Muscle of leg (tissue), 16 donors: ENCODE measurements at places on chromosomes 11 and 22.

DNA sequence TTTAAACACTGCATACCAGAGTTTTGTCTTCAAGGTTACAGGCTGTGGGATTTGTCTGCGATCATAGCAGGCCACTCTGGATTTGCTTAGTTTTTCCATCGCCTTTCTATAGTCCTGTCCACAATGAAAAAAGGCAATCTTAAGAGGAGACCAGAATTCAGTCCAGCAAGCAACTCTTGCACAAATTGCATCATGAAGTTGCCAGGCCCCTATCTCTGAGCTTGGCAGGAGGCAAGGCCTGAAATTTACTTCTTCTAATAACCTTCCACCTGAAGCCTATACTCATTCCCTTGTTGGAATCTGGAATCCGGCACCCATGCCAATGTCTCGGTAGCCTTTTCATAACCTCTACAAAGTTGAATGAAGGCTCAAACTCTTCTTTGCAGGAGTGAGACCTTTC is 100.1 kb downstream of the NAV2 start:
- no peak for DNase-seq

DNA sequence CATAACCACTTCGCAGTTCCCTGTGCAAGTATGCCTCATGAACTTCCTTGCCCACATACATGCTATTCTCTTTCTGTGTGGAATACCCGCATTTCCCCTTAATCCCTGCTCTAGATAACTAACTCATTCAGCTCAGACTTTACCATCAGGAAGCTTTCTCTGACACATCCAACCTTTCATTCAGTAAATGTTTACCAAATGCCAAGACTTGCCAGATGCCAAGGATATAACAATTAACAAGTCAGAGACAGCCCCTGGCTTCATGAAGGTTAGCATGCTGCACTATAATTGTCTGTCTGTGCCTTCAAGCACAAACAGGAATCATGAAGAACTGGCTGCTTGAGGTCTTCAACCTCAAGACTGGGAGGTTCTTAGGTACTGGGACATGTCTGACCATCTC is 71.2 kb upstream of the GDPD4 start:
- DNase-seq: no peak

GRCh38 chr11:134340354-134340964 is 8.7 kb downstream of the GLB1L2 start:
- DNase-seq: no peak

DNA sequence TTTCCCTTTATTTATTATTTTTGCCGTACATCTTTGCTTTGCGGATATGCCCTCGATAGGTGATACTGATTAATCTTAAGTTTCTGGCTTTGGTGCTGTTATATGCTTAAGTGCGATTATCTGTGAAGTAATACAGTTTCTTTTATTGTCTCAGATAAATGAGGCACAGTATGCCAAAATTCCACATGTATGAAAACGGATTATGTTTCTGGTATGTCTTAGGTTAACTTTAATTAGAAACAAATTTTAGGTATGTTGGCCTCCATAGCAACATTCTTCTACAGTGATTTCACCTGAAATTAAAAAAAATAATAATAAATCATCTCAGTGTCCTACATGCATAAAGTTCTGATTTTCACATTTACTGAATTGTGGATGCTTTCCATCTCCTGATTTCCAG is 119.2 kb downstream of the ARHGAP42 start:
- no peak for DNase-seq

- peak; percentile 89 for DNase-seq
These were observed 247.8 kb upstream of the ZC3H12C start for GRCh38 chr11:109845437-109845836.

DNA sequence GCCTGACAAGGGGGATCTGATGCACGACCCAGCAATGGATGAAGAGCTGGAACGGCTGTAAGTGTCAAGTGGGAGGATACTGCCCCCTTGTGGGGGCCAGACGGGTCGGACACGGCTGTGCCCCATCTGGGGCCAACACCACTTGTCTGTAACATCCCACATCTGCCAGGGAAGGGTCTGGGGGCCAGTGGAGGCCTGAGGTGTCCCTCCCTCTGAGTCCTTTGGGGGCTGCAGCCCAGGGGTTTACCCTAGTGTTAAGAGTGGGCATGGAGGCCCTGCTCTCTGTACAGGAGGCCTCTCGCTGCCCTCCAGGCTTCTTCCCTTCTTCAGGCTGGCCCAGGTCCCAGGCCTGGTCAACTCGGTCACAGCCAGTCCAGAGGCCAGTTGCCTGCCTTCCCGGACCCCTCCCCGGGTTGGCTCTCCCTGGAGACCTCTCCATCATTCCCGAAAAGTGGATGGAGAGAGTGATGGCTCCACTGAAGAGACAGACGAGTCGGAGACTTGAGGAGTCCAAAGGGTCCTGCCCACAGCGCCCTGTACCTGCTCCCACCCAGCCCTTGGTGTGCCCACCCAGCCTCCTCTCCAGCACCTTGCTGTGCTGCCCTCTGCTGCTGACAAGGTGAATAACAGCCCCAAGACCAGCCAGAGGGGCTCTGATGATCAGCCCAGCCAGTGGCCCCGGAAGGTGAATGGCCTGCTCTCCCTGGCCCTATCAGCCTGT is 15.4 kb downstream of the ARFGAP2 start:
- DNase-seq: peak; percentile 83

DNA sequence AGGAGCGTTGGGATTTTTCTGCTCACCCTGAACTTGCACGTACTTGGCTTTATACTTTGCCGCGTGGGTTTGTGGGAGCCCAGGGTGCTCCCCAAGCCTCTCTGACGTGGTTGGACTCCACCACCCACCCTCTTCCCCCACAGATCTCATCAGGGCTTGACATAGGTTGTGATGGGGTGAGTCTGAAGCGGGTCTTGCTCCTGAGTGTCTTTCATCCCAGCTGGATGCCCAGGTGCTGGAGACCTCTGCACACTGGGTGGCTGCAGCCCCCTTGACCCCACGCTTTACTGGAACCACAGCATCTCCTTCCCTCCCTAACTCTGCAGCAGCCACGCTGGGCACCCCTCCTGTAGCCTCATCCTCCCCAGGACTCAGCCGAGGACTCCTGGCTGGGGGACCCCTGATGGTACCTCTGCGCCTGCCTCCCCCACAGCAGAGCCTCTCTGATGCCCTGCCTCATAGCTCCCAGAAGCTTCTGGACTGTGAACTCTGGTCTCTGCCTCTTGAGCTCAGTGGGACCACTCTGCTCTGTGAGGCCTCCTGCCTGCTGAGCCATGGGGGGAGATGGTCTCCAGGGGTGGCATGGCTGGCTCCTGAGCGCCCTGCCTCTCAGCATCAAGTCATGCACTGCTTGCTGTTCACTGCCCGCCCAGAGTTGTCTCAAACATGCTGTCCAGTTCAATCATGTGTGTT is 45.2 kb downstream of the MYEOV start:
- DNase-seq: no peak

- DNase-seq: no peak
These were observed 8.1 kb upstream of the NEU3 start for GRCh38 chr11:74980634-74981033.

GRCh38 chr11:44205352-44205751 is 104.6 kb downstream of the ALX4 start:
- DNase-seq: no peak

GRCh38 chr22:37401401-37402183 is 25.7 kb downstream of the ELFN2 start:
- peak; percentile 79 for DNase-seq

DNA sequence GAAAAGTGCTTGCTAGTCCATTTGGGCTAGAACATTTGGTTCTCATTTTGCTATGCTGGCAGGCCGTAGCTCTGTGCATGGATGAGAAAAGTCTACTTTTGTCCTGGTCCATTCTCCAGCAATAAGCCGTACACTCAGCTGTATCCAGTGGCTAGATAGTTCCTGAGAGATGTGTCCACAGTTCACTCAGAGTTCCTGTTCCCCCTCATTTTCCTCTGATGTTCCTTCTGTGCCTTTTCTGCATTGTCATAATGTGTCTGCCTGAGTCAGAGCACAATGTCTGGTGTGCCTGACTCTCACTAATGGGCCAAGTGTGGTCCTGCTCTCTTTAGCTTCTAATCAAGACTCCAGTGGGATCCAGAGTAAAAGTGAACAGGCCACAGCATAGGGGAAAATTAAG is 215.7 kb upstream of the CTSC start:
- DNase-seq: no peak

GRCh38 chr11:370070-370941 is 1.0 kb downstream of the B4GALNT4 start:
- peak; percentile 42 for DNase-seq

GRCh38 chr11:76685237-76685636 is 14.7 kb upstream of the LRRC32 start:
- no peak for DNase-seq

GRCh38 chr22:33741025-33741424 is 179.3 kb downstream of the LARGE1 start:
- no peak for DNase-seq

DNA sequence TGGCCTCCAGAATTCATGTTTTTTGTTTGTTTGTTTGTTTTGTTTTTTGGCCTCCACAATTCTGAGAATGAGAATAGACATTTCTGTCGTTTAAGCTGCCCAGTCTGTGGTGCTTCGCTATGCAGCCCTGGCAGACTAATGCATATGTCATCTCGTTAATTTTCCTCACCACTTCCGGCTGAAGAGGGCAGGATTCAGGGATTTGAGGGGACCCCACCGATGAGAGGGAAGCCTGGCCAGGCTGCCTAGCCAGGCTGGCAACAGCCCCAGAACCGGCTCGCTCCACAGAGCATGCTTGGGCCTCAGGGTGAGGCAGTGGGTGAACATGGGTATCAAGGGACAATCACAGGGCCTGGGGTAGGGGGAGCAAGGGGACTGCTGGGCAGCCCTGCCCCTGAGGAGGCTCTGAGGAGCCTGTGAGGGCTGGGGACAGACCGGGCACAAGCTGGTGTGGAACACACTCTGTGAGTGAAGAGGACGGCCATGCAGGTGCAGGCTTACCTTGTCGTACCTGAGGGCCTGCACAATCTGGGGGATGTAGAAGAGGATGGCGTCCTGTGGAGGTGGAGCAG is 47.8 kb upstream of the SERPIND1 start:
- DNase-seq: no peak

GRCh38 chr11:129316781-129317180 is 58.9 kb upstream of the BARX2 start:
- DNase-seq: no peak

- no peak for DNase-seq
These were observed 2.2 kb downstream of the MLC1 start for GRCh38 chr22:50082961-50083461.

GRCh38 chr11:86444981-86445380 is 70.3 kb downstream of the CCDC81 start:
- no peak for DNase-seq

DNA sequence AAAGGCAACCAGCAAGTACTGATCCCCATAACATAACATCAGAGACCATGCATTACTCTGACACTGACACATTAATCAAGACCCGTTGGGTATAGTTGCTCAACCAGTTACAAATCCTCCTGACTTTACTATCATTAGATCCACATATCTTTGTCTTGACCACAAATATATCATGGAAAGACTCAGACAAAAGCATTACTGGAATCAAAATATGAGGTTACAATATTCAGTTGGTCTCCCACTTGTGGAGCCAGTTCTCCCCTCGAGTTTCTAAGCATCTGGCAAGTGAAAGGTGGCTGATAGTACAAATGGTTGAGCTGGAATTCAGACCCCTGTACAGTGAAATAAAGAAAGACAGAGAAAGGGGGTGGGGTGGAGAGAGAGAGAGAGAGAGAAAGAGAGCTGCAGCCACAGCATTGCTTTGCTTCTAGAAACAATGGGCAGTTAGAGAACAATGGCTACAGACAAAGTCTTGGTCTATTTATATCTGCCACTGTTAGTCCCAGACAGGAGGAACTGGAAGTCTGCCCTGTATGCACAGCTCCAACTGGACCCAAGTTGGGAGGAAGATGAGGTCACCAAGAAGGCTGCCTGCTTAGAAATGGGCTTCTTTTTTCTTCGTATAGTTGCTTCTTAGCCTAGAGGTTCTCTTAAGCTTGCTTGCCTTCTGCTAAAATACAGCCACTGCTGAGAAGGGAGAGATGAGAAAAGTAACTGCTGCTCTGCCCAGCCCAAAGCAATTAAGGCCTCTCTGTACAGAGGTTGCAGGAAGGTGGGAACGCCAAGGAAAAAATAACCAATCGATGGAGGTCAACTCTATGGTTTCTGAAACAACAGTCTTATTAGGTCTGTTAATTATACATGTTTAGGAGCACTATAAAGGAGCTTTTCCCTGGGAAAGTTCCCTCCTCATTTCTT is 85.5 kb downstream of the ETS1 start:
- DNase-seq: peak; percentile 91

GRCh38 chr22:32617271-32617670 is 142.7 kb downstream of the FBXO7 start:
- peak; percentile 62 for DNase-seq

- no peak for DNase-seq
These were observed 5.3 kb downstream of the NLRP6 start for GRCh38 chr11:283405-284104.

DNA sequence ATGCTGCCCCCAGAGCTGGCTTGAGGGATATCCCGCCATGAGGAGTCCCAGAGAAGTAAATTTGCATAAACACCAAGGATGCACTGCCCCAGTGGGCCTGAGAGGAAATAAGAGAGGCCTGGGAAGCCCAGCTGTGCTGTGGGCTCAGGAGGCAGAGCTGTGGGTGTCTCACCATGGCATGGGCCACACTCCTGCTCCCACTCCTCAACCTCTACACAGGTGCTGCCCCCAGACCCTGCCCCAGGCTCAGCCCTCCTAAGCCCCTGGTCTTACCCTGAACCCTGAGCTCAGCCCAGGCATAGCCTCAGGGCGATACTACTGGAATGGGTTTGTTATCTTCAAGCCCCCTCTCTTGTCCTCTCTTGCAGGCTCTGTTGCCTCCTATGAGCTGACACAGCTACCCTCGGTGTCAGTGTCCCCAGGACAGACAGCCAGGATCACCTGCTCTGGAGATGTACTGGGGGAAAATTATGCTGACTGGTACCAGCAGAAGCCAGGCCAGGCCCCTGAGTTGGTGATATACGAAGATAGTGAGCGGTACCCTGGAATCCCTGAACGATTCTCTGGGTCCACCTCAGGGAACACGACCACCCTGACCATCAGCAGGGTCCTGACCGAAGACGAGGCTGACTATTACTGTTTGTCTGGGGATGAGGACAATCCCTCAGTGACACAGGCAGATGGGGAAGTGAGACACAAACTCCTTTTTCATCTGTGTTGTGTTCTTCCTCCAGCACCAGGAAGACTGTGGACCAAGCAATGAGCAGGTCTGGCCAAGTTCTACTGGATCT is 59.9 kb downstream of the GGTLC2 start:
- DNase-seq: no peak

- no peak for DNase-seq
These were observed 40.2 kb downstream of the MACROD1 start for GRCh38 chr11:64125676-64126075.
